ENCODE measurements at places on chromosomes 3 and 15. TPM values are rescaled to one million over a fixed set of nuclear protein-coding genes. Genes with fewer than 3 reads are reported as not detected.

DNA sequence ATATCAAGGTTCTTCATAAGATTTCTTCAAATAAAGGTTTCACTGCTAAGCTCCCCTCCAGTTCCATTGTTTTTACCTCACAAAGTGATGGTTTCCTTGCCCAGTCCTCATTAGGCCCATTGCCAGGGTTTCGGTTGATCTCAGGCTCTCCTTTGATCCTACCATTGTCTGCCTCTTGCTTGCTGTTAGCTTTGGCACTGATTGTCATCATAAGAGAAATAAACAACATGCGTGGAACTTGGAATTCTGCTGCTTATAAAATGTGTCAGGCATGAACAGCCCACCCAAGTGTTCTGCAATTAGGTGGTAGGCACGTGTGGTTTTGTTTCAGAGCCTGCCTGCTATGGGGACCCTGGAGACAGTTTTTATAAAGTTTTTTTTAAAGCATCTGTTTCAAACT, 107.6 kb upstream of the BFSP2 start:
- H3K4me1 ChIP-seq: peaks cover 3% of the 10 kb centered on the region
- no peaks in the 10 kb centered on the region for H3K27me3 ChIP-seq
- no peak for DNase-seq
- no peaks in the 10 kb centered on the region for H3K36me3 ChIP-seq
- H3K4me3 ChIP-seq: no peak overlapping the region

DNA sequence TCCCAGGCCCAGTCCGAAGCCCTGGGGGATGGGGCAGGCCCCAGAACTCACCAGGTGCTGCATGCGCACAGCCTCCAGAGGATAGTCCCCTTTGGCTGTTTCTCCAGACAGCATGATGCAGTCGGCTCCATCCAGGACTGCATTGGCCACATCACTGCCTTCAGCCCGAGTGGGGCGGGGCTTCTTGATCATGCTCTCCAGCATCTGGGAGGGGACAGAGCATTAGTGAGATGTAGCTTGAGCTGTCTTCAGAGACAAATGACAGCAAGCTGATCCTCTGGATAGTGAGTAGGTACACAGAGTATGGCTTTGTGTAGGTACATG, 9.1 kb upstream of the GRAMD2A start:
- no peak for DNase-seq
- H3K27me3 ChIP-seq: no peaks in the 10 kb centered on the region
- H3K36me3 ChIP-seq: peaks cover 78% of the 10 kb centered on the region
- H3K4me3 ChIP-seq: no peak overlapping the region
- no peak overlapping the region for H3K27ac ChIP-seq
- H3K4me1 ChIP-seq: peaks cover 19% of the 10 kb centered on the region

GRCh38 chr15:64925335-64926330, 13.9 kb downstream of the ANKDD1A start:
- no peak for DNase-seq
- H3K4me1 ChIP-seq: no peaks in the 10 kb centered on the region
- no peaks in the 10 kb centered on the region for H3K27me3 ChIP-seq
- H3K27ac ChIP-seq: no peak overlapping the region
- H3K36me3 ChIP-seq: no peaks in the 10 kb centered on the region

DNA sequence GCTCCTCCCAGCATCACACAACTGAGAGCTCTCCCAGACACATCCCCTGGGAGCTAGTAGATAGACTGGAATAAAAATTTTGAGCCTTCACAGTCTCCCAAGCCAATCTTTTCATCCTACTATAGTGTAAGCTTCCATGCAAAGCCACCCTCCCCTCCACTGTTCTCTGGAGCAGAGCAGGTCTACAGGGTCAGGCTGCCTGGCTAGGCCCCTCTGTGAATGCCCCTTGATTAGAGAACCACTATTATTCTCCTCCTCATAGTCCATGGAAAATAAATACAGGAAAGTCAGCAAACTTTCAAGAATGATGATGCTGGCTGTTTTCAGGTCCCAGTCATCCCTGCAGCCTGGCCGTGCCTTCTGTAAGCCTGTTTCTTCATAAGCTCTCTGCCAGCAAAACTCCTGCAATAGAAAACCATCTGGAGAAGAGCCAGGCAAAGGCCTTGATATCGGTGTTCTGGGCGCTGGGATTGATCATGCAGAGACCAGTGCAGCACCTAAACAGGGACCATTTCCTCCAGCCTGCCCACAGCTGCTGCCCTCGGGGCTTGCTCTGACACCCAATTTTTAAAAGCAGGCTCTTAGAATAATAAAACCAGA, 51.7 kb downstream of the CRYGS start:
- H3K27ac ChIP-seq: peak overlapping the region; percentile 77
- H3K27me3 ChIP-seq: peaks cover 34% of the 10 kb centered on the region
- H3K4me3 ChIP-seq: no peak overlapping the region

GRCh38 chr15:71136793-71137518, 21.7 kb downstream of the THSD4 start:
- no peaks in the 10 kb centered on the region for H3K27me3 ChIP-seq
- no peaks in the 10 kb centered on the region for H3K36me3 ChIP-seq
- H3K4me1 ChIP-seq: peaks cover 21% of the 10 kb centered on the region
- H3K27ac ChIP-seq: no peak overlapping the region
- DNase-seq: no peak

The ADCY5 gene
- total RNA-seq: 7.2 TPM

DNA sequence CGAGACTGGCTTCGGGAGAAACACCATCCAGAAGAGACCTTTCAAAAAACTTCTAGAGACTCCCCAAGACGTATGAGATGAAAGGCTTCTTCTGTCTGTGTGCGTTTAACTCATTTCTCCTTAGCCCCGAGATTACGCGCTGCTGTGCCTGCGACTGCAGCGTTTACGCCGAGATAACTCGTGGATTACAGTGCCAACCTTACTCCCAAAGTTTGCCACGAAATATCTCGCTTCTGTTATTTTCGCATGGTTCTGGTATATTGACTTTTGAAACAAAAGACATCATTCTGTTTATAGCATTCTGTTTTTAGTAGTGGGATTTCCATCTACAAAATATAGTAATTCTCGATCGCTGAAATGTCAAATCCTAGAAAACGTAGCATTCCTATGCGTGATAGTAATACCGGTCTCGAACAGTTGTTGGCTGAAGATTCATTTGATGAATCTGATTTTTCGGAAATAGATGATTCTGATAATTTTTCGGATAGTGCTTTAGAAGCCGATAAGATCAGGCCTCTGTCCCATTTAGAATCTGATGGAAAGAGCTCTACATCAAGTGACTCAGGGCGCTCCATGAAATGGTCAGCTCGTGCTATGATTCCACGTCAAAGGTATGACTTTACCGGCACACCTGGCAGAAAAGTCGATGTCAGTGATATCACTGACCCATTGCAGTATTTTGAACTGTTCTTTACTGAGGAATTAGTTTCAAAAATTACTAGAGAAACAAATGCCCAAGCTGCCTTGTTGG, 467 bp downstream of the PGBD4 start:
- H3K27me3 ChIP-seq: no peaks in the 10 kb centered on the region
- H3K36me3 ChIP-seq: no peaks in the 10 kb centered on the region
- DNase-seq: no peak
- H3K27ac ChIP-seq: peak overlapping the region; percentile 91
- peaks cover 10% of the 10 kb centered on the region for H3K4me1 ChIP-seq

DNA sequence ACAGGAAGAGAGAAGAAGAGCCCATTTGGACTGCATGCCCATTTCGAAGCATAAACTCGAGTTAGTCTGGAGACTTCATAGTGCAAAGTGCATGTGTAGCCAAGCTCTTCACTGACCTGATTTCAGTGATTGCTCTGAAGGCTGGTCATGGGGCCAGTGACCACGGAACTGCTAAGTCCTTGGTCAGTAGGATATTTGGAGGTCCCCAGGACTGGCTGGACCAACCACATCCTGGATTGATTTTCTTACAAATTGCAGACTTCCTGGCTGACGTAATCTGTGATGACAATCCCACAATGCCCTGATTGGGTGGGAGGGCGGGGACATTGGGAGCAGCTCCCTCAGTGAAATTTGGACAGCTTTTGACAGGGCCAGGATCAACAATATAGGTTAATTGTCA, 233.4 kb downstream of the CACNA2D3 start:
- H3K4me1 ChIP-seq: peaks cover 3% of the 10 kb centered on the region
- H3K36me3 ChIP-seq: no peaks in the 10 kb centered on the region
- H3K4me3 ChIP-seq: no peak overlapping the region

DNA sequence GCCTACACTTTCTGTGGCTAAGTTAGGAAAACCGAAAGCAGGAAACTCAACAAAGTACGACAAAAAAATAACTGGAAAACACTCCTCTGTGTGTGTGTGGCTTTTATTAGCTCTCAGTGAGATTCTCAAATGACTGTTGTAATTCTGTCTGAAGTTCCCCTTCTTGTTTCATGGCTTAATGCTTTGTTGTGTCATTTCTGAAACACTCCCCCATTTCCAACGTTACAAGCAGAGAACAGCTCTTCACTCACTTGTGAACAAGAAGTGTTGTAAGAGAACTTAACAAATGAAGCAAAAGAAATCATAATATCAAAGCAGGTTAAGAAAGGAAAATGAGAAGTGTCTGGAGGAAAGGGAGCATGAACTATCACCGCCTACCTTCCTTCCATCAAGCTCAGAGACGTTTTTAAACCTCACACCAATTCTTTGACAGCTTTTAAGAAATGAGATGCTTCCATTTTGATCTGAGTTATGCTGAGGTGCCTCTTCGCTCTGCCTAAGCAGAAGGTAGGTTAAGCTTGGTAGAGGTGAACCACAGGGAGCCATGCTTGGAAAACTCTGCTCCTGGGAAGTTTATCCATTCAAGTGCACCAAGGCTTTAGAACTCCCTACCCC, 12.4 kb upstream of the SEC62 start:
- H3K4me1 ChIP-seq: no peaks in the 10 kb centered on the region
- DNase-seq: no peak
- no peaks in the 10 kb centered on the region for H3K27me3 ChIP-seq
- H3K27ac ChIP-seq: no peak overlapping the region
- H3K36me3 ChIP-seq: no peaks in the 10 kb centered on the region
